ENCODE measurements at places on chromosomes 5 and 9.

GRCh38 chr9:23717505-23717904, 108.5 kb downstream of the ELAVL2 start:
- DNase-seq = no peak

- DNase-seq = no peak
Measured at GRCh38 chr5:140630292-140631035, 2.5 kb downstream of the CD14 start.

- no peak for DNase-seq
Measured at GRCh38 chr5:115946655-115947054, 15.6 kb upstream of the LVRN start.

DNA sequence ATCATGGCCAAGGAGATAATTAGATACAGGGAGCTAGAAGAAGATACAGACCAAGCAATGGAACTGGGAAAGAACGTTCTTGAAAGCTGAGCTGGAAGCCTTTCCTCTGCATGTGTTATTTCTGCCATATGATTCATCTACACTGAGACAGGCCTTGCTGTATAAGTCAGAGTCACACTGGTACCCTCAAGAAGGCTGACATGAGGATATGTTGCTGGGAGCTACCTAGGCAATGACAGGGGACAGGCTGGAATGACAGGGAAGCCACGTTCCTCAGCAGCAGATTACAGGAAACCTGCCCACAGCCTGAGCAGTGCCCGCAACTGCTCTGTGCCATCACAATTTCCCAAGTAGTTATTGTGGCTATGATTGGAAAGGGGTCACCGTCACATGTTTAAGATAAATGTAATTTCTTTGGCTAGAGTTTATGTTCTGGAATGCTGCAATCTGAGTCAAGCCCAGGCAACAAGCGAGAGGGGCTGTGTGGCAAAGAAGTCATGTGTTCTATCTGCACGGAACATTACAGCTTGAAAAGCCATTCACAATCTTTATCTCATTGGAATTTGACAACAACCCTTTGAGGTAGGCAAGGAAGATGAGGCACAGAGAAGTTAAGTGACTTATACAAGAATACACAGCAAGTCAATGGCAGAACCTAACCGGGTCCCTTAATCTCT, 108.2 kb downstream of the TTLL11 start:
- no peak for DNase-seq

Data from nucleus accumbens (tissue), 56 donors.